ENCODE measurements at places on chromosomes 5 and 9.

- DNase-seq = no peak
Observed at GRCh38 chr5:15852949-15853348, 326.6 kb downstream of the MARCHF11 start.

GRCh38 chr9:124279531-124280175 lies 21.9 kb downstream of the NEK6 start:
- no peak for DNase-seq

DNA sequence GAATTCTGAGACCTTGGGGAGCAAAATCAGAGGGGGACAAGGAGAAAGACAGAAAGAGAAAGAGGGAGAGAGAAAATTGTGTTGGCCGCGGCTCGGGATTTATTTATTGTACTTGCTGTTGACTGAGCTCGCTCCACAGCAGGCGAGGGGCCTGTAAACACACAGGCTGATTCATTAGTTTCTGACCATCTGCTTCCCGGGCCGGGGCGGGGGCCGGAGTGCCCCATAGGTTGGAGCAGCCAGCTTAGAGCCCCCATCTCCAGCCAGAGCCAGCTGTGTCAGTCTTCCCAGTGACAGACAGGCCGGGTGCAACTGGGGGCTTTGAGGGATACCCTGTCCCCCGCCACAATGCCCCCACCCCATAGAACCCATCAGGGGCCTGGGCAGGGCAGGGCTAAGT lies 30.9 kb downstream of the NTNG2 start:
- peak; percentile 85 for DNase-seq

- peak; percentile 32 for DNase-seq
Observed at GRCh38 chr5:1517838-1518237, 5.9 kb downstream of the LPCAT1 start.

GRCh38 chr5:97242341-97242740 lies 59.3 kb upstream of the RIOK2 start:
- DNase-seq = no peak

GRCh38 chr9:136522314-136523237 lies 23.3 kb downstream of the NOTCH1 start:
- no peak for DNase-seq

DNA sequence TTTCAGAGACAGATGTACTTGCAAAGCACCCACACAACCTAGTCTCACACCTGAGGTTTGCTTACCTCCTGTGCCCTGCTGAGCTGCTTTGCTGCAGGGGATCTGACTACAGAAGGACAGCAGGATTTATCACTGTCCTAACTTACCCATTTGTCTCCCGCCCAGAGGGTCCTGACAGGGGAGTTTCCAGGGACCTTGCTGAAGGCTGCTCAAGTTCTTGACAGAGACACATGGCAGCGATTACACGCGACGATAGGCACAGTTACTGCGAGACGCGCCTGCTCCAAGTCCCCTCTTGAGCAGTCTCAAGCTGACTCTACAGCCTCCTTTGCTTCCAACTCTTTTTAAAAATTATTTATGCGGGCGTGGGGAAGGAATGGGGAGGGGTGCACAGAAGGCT lies 24.6 kb upstream of the GALNT10 start:
- no peak for DNase-seq

DNA sequence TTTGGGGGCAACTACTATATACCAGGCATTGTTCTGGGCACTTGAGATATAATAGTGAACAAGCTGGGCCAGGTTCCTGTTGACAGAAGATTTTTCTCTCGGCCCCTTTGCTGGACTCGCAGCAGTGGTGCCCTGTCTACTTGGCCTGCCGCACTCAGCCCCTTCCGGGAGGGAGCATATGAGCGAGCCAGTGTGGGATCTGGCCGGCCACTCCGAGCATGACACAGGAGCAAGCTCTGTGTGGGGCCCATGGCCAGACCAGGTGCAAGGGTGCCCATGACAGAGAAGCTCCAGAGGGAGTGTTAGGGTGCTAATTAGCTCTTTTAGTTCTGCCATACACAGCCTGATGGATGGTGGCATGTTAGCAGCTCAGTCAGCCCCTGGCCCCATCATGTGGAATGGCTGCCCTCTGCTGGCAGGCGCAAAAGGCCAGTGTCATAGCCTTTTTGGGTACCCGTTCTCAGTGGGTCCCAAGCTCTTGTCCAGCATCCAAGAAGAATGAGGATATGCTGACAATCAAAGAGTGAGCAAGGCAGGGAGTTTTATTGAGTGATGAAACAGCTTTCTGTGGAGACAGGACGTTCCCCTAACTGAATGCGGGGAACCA lies 9.3 kb upstream of the KIF4B start:
- peak; percentile 29 for DNase-seq

GRCh38 chr5:116498503-116499048 lies 76.0 kb downstream of the SEMA6A start:
- no peak for DNase-seq

GRCh38 chr5:141084487-141084989 lies 9.9 kb upstream of the PCDHB2 start:
- DNase-seq = peak; percentile 72

All from Ammon's horn (tissue), 1 donor.